CD4-positive, alpha-beta T cell (primary cell): ENCODE measurements at places on chromosomes 2 and 18.

GRCh38 chr2:73072416-73072815, 904 bp upstream of the SFXN5 start:
- no peak for DNase-seq

GRCh38 chr2:238489896-238490295, 63.2 kb downstream of the ASB1 start:
- no peak for DNase-seq

- DNase-seq, result no peak
These were observed 555.2 kb upstream of the FANCL start for GRCh38 chr2:58796239-58796910.

- no peak for DNase-seq
These were observed 1.3 kb downstream of the USP34 start for GRCh38 chr2:61469424-61470121.

DNA sequence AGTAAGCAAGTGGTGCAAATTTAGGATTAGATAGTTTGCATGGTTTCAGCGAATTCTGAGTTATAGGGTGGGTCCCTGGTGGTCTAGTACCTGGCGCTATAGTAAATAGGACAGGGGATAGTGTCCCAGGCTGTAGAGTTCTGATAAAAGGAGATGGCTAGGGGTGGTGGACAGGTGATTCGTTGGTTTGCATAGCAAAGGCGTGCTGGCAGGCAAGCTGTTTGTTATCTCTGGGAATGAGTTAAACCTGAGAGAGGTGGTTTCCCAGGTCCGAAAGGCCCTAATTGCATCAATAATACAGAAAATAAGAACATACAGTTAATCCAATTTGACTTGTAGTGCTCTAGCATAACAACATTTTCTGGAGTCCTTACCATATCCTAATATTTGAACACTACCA, 6.9 kb upstream of the ZDBF2 start:
- DNase-seq, result no peak

GRCh38 chr2:34069604-34070003, 470.5 kb upstream of the FAM98A start:
- no peak for DNase-seq
